ENCODE measurements at places on chromosomes 1 and 21. TPM values are rescaled to one million over a fixed set of nuclear protein-coding genes. Genes with fewer than 3 reads are reported as not detected.

DNA sequence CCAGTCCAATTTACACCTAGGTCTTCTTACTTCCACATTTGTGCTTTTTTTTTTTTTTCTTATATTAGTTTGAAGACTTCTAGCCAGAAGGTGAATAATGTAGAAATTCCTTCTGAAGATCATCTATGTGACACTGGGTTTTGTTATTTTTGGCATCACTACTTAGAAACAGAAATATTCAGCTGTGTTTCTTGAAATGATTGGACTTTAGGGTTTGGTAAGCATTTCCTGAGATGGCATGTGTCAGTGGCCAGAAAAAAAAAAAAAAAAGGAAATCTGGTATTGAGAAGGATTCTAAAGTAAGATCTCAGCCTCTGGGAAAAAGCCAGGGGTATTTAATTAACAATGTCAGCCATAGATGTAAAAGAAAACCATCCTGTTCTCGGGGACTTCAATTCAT, 43.4 kb upstream of the LRRC8C start:
- H3K4me3 ChIP-seq, result no peak overlapping the region
- no peaks in the 10 kb centered on the region for H3K27me3 ChIP-seq
- peaks cover 64% of the 10 kb centered on the region for H3K4me1 ChIP-seq
- H3K36me3 ChIP-seq, result no peaks in the 10 kb centered on the region

DNA sequence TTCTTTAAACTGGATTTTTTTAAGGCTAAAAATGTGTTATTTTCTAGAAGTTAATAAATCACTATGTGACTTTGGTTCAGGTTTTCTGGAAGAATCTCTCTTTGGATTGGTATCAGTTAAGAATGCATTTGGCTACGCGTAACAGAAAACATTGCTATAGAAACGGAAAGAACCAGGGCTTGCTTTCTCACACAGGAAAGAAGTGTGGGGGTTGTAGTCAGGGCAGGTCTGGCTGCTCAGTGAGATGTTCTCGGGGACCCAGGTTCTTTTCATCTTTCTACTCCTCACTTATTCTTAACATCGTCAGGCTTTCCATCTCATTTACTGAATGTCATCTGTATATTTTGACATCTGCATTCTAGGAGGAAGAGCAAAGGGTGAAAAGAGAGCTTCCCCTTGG, 191.4 kb downstream of the ZBTB18 start:
- no peak for DNase-seq
- no peaks in the 10 kb centered on the region for H3K4me1 ChIP-seq
- H3K36me3 ChIP-seq, result no peaks in the 10 kb centered on the region
- no peaks in the 10 kb centered on the region for H3K27me3 ChIP-seq
- H3K4me3 ChIP-seq, result no peak overlapping the region
- H3K27ac ChIP-seq, result no peak overlapping the region

- peak within 1 kb of the TSS; percentile 70 for H3K4me3 ChIP-seq
- no peaks in the 10 kb centered on the region for H3K36me3 ChIP-seq
- peaks cover 21% of the 10 kb centered on the region for H3K4me1 ChIP-seq
- H3K27ac ChIP-seq, result peak within 1 kb of the TSS; percentile 93
Observed at GRCh38 chr1:29123887-29124365, at the start of gene TMEM200B. Gene TMEM200B (minus strand): TSS chr1:29123903. CDS start chr1:29121828, 2,075 bp downstream.

DNA sequence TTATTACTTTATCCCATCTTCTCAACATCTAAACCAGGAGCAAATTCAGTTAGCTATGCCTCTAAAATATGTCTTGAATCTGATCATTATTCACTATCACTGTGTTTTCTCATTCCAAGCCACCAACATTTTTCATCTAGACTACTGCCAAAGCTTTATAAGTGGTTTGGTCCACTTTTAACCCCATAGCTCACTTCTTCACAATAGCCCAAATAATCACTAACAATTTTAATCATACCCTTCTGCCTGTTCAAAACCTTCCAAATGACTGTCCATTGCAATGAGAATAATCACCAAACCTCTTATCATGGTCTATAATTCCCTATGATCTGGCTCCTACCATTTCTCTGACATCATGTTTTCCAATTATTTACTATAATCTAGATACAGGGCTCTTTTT, 149.8 kb upstream of the ZNHIT6 start:
- H3K4me1 ChIP-seq, result no peaks in the 10 kb centered on the region
- H3K27me3 ChIP-seq, result no peaks in the 10 kb centered on the region
- no peaks in the 10 kb centered on the region for H3K36me3 ChIP-seq
- H3K4me3 ChIP-seq, result no peak overlapping the region
- no peak for DNase-seq

DNA sequence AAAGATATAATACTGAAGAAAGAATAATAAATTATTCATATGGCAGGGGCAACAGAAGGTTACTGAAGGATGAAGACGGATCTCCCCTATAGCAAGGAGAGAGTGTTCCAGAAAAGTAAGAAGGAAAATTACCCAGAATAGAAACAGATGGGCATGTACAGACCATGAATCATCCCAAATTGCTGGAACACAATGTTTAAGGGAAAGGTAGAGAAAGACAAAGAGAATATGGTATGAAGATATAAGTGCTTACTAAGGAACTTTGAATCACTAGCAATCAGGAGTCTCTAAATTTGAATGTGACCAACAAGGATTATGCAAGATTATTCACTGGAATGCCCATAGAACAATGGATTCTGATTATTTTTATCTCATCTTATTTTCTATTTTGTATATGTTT, 375.4 kb downstream of the COL11A1 start:
- no peaks in the 10 kb centered on the region for H3K36me3 ChIP-seq
- no peak for DNase-seq

DNA sequence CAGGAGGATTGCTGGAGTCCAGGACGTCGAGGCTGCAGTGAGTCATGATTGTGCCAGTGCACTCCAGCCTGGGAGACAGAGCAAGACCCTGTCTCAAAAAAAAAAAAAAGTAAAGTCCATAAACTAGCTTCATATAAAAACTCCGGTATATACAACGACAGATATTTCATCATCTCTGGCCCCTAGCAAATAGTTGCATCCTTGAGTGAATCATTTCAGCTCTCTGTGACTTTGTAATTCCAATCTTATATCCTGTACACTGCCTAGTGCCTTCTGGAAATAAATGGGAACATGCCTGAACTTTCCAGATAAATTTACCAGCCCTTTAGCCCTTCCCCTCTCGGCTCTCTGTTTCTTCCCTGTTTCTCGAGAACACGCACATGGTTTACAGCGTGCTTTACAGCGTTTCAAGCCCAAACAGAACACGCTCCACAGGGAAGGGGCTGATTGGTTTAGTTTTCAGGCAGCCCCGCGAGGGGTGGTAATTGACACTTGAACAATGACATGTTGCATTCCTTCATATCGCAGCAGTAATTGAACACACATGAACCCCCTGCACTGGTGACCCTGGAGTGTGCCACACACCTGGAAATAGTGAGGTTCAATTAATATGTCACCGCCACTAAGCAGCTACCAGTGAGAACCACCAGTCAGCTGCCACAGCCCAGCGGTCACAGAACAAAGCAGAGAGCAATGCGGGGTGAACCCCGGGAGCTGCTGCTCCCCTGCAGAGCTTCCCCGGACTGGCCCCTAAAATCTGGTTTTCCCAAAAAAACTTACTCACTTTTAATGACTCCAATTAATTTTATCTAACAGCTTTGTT, 35.7 kb upstream of the SIM2 start:
- no peaks in the 10 kb centered on the region for H3K36me3 ChIP-seq
- H3K4me3 ChIP-seq, result no peak overlapping the region
- H3K4me1 ChIP-seq, result no peaks in the 10 kb centered on the region
- no peaks in the 10 kb centered on the region for H3K27me3 ChIP-seq

GRCh38 chr1:206516728-206516990, 9.3 kb downstream of the RASSF5 start:
- DNase-seq, result no peak
- no peaks in the 10 kb centered on the region for H3K27me3 ChIP-seq
- no peak overlapping the region for H3K4me3 ChIP-seq
- H3K4me1 ChIP-seq, result peaks cover 8% of the 10 kb centered on the region

Gene OR2M3
- total RNA-seq, result not detected

DNA sequence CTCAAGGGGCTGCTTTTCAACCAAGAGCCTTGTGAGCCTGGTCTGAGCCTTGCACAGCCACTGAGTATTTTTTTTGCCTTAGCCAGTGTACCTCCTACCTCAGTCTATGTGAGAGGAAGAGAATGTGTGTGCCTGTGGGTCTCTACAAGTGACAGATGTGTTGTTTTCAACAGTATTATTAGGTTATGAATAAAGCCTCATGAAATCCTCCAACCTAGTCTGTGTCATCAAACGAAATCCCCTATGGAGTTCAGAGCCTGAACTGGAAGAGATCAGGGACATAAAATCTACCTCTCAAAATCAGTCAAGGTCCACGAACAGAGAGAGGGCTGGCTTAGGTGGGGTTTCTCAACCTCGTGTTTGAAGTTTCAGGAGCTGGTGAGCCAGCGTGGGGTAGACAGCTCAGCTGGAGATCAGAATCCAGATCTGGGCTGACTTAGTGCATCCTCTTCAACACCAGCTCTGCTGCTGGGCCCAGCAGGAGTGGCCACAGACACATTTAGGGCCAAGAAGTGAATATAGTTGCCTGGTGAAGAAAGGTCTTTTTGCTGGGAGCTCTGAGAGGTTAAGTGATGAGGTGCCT, 8.2 kb downstream of the XKR8 start:
- DNase-seq, result no peak
- H3K27me3 ChIP-seq, result no peaks in the 10 kb centered on the region
- peaks cover 18% of the 10 kb centered on the region for H3K4me1 ChIP-seq
- peak overlapping the region; percentile 36 for H3K27ac ChIP-seq
- H3K4me3 ChIP-seq, result no peak overlapping the region

DNA sequence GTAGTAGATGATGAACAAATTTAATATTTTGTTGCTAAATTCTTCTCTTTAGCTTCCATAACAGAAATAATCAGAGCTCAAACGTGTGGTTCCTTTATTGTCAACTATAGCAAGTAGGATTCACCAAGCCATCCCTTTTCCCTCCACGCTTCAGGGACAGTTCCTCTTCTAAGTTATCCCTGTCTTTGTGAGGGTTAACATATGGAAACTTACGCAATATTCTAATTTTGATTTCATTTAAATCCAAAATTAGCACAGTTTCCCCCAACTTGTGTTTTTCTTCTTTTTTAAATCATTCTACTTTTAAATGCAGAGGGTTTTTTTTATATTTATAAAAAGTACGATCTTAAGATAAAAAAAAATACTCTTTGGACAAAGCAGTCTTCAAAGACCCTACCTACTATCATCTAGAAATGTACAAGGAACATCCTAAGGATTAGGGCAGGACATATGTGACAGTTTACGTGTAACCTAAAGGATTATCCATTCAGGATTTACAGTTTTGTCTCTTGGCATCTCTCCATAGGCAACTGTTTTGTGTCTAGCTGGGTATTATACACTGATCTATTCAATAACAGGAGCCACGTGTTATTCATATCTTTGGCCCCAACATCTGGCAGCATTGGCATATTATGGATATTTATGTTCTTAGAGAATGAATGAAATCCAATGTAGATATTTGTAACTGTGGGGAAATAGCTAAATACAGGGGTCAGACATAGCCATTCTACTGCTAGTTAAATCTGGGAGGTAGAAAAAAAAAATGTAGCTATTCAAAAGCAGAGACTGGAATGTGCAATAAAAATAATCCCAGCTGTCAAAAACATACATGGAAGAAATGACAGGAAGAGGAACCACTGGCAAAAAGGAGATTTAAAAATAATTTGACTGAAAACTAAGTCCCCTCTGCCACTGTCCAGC, 272.9 kb downstream of the NEGR1 start:
- DNase-seq, result no peak
- no peaks in the 10 kb centered on the region for H3K36me3 ChIP-seq
- H3K4me1 ChIP-seq, result no peaks in the 10 kb centered on the region

Gene APP
- total RNA-seq, result 271 TPM

DNA sequence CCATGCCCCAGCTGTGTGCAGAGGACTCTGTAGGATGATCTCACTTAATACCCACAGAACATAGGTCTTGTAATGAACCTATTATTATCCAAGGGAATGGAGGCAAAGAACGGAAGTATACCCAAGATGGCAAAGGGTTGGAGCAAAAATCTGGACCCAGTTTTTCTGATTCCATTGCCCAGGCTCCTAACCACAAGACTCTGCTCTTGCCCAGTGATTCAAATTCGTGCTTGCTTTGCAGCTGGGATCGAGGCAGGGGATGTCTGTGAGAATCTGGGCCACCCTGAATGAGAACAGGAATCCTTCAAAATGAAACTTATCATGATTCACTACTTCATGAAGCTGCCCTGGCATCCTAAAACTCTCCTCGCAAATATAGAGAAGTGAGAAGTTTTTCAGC, 97.5 kb upstream of the KCNJ6 start:
- H3K27me3 ChIP-seq, result no peaks in the 10 kb centered on the region
- no peak overlapping the region for H3K27ac ChIP-seq
- H3K4me3 ChIP-seq, result no peak overlapping the region

Gene TMEM269
- 0.30 TPM for total RNA-seq

- peaks cover 10% of the 10 kb centered on the region for H3K4me1 ChIP-seq
- no peaks in the 10 kb centered on the region for H3K27me3 ChIP-seq
Observed at GRCh38 chr1:239816081-239816782, 275.5 kb upstream of the FMN2 start.

DNA sequence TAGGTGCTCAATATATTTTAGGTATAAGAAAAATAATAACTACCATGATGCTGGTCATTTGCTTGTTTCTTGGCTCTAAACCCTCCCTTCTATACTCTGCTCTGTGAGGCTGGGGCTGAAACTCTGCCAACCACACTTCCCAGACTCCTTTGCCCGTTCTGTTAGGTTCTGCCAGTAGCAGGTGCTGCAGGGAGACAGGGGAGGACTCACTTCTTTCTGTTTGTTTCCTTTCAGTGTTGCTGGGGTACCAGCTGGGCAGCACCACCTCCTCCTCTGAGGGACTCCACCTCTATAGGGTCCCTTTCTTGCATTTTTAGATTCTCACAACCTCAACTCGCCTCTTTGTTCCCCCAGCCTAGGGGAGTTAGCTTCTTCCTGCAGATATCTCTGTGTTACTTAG, 17.0 kb upstream of the SH2D2A start:
- no peaks in the 10 kb centered on the region for H3K36me3 ChIP-seq
- no peak for DNase-seq
- no peaks in the 10 kb centered on the region for H3K27me3 ChIP-seq
- no peaks in the 10 kb centered on the region for H3K4me1 ChIP-seq

DNA sequence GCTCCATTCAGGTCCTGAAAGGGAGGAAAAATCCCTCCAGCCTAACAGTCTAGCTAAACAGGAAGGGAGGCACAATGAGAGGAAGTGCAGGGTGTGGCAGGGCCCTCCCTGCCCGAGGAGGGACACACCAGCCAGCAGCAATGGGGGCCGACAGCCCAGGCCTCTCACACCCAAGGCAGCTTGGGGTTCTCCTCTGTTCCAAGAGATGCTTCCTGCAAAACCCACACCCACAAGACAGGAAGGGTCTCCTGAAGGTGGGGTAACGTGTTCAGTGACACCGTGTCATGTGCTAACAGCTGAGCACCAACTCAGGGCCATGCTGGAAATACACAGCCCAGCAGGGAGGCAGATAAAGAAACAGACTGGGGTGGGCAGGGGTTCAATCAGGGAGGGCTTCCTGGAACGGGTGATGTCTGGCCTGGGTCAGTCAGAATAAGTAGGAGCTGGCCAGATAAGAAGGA, 10.2 kb downstream of the ECE1 start:
- H3K4me3 ChIP-seq, result no peak overlapping the region
- peak overlapping the region; percentile 88 for H3K27ac ChIP-seq
- H3K27me3 ChIP-seq, result no peaks in the 10 kb centered on the region
- no peaks in the 10 kb centered on the region for H3K4me1 ChIP-seq
- no peak for DNase-seq

Gene PLA2G4A
- 3.7 TPM for total RNA-seq

All from tibial nerve (tissue), 4 donors.